Activated naive CD8-positive, alpha-beta T cell treated with anti-CD3 and anti-CD28 coated beads, Interleukin-2, amount 10 ng/mL, durations not matched to agents 7 days and 5 days (primary cell): ENCODE measurements at places on chromosomes 1 and 21. TPM values are rescaled to one million over a fixed set of nuclear protein-coding genes. Genes with fewer than 3 reads are reported as not detected.

PGLYRP3 gene
- total RNA-seq = not detected

DNA sequence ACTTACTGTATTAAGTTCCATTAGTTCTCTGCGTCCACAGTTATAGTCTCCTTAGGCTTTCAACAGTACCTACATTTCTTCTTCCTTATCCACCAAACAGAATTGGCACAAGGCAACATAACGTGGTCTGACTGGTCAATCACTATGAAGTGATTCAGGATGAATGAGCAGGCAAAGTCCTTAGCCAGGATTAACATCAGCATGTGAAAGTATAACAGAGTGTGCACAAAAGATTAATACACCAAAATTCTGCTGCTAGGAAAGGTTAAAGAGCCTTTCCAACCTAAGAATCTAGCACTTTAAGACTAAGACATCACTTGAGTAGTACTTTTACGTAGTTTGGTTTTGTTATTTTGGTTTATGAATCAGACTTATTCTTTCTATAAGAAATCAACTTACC lies 15.8 kb downstream of the DEPDC1 start:
- DNase-seq = no peak

TMEM167B gene
- 32.5 TPM for total RNA-seq

DNA sequence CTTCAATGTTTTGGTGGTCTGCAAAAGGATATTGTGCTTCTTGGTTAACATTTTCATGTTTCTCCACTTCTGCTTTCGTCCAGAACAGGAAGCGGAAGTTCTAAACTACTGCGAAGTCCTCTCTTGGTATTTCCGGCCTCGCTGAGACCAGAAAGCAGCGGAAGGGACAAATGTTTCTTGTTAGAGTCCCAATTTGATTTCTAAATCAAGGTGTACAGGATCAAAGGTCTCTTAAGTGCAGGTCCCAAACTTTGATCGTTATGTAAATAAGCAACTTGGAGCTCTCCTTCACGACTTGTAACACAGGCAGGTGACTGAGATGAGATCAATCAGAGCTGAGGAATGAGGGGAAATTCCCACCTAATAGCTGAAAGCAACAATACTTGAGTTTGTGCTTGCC lies 40.1 kb upstream of the HMCN1 start:
- no peak for DNase-seq

BNIPL gene
- 2.8 TPM for total RNA-seq

DNA sequence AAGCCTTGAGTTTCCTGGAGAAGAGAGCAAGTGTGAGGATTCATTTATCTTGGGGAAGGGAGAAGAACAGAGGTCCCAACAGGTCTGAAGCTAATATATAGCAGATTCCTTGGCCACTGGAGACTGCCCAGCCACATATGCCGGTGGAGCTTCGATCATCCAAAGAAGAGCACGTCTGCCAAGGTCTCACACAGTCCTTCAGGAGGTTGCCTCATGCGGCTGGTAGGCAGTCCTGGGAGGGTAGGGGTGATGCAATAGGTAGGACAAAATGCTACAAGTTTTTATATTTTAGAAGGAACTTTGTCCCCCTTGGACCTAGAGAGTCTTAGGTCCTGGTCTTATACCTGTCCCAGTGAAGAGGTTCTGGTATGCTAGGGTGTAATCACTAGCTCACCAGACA lies 582.5 kb downstream of the DPYD start:
- DNase-seq = no peak

RAP1GAP gene
- total RNA-seq = 0.69 TPM

GPR89A gene
- total RNA-seq = 36.6 TPM

GJB4 gene
- total RNA-seq = not detected

DNA sequence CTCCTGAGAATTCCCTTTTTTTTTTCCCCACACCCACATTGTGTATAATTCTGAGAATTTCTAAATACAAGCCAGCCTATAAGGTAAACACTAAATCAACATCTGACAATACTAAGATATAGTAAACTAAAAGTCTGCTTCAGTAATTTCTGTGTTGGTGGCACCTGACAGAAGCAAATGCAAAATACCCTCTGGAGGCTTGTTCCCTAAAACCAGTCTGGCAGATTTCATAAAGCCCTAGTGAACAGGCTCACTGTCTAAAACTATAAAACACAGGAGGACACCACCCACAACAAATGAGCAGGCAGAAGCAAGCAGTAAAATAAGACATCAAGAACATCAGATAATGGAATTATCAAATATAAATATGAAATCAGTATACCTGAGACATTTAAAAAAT lies 11.5 kb downstream of the TRIM33 start:
- DNase-seq = no peak

GRCh38 chr1:92030656-92031107 lies 897 bp downstream of the EPHX4 start:
- no peak for DNase-seq

GRCh38 chr1:203481196-203481595 lies 5.6 kb downstream of the PRELP start:
- DNase-seq = no peak

GRCh38 chr1:40312238-40313205 lies 4.6 kb downstream of the COL9A2 start:
- peak; percentile 39 for DNase-seq

DNA sequence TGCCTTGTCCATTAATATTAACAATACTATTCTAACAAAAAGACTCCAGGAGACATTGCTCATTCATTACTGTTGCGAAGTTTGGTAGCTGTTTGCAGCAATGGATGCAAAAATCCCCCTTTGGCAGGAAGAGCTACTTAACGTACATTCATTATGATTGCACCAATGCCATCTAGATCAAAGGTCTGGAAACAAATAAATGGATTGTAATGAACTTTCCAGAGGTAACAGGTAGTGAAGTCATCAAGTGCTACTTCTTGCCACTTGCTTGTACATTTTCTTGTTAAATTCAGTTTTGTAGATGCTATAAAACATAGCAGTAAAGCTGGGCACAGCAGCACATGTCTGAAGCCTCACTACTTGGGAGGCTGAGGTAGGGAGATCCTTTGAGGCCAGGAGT lies 93.9 kb downstream of the DDAH1 start:
- no peak for DNase-seq

DNA sequence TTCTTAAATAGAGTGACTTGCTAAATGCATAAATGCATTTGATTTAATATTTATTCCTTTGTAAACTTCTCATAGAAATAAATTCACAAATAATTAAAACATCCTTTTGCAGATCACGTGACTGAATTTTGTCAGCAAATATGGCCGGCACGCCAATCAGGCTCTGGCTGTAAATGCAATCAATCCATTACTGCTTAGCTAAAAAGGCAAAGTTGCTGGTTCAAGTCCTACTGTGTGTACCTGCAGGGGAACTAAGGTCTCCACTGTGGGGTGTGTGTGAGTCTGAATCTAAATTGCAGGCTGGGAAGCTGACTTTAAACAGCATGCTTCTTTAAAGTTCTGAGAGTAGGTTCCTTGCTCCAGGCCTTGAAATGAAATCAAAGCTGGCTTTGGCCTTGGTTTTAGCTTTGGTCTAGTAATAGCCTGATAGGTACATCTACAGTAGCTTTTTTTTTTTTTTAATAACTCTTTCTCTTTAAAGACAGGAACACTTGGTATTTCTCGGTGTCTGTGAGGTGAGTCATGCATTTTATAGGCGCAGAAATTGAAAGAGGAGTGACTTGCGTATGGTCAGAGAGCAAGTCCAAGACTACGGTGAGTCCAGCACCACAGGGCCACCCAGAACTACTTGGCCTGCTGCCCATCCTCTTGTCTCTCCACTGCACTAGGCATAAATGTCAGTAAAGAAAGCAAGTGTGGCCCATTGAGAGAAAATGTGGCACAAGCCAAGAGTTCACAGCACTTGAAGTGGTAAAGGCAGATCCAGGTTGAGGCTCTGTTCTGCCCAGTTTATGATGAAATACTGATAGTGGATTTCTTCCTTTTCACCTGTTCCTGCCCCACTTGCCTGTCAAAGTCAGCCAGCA lies 36.2 kb upstream of the LYST start:
- no peak for DNase-seq

DNA sequence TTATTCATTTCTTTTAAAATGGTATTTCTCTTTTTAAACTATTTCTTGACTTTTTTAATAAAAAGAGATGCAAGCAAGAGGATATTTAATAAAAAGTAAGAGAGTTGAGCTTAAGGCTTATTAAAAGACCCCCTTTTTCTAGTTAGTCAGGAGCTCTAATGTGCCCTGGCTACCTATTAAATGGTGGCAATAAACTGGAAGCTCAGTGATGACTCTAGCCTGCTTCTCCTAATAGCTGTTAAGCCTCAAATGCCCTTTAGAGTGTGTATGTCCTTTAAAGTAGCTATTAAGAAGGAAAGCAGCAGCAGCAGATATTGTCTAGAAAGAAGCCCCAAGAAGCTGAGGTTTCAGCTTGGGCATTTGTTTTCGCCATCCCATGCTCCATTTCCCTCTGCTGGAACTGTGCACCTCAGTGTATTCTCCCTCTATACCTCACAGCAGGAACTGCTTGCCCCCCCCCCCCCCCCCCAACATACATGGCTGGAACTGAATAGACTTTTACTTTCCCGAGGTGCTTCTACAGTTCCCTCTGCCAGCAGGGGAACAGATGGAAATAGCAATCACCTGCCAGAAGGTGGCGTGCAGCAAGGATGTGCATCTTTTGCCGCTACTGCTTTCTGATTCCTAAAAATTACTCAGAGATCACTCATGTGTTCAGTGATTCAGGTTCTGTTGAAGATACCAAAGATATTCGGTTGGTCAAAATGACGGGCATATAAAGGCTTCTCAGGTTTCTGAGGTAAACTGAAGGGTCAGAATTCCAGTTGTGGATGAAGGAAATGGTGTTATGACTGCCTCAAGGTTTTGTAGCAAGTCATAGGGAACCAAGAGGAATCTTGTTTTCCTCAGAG lies 2.5 kb downstream of the RGS4 start:
- peak; percentile 37 for DNase-seq

DNA sequence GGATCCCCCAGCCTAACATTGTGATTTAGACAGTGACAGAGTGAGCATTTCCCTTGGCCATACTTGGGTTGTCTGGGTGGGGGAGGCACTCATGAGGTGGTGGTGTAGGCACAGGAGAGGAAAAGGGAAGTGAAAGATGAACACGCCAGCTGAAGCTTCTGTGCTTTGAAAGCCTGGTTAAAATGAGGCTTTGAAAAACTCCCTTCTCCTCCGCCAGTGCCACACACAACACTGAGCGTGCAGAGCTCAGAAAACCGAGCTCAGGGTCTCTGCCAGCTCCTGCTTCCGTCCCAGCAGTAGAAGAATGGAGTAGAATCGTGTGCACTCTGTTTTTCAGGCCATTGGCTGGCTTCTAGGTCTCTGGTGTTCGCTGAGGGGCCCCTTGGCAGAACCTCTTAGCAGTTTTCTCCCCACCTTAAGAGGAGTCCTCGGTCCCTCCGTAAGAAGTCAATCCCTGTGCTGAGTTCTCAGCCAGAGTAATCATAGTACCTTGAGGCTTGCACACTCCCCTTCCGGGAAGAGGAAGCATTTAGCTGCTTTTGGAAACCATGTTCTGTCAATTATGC lies 12.9 kb downstream of the PLEKHM2 start:
- DNase-seq = peak; percentile 60

TNFAIP8L2 gene
- total RNA-seq = 23.7 TPM

GRCh38 chr1:83500987-83501591 lies 497.8 kb downstream of the TTLL7 start:
- DNase-seq = no peak

DNA sequence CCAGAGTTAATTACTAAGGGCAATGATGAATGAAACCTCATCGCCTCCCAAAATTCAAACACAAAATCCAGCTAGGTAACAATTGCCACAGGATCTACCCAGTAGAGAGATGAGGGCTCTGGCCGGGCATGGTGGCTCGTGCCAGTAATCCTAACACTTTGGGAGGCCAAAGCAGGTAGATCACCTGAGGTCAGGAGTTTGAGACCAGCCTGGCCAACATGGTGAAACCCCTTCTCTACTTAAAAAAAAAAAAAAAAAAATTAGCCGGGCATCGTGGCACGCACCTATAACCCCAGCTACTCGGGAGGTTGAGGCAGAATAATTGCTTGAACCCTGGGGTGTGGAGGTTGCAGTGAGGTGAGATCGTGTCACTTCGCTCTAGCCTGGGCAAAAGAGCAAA lies 15.8 kb downstream of the CD2 start:
- no peak for DNase-seq

ATXN7L2 gene
- 10.4 TPM for total RNA-seq

MX1 gene
- total RNA-seq = 609 TPM

SLC5A9 gene
- total RNA-seq = not detected

GRCh38 chr1:40303790-40304189 lies 13.3 kb downstream of the COL9A2 start:
- no peak for DNase-seq

RAB7B gene
- 0.80 TPM for total RNA-seq

RIMKLA gene
- 3.6 TPM for total RNA-seq

- no peak for DNase-seq
These were observed 235.2 kb upstream of the IRF2BP2 start for GRCh38 chr1:234845097-234845660.

DNA sequence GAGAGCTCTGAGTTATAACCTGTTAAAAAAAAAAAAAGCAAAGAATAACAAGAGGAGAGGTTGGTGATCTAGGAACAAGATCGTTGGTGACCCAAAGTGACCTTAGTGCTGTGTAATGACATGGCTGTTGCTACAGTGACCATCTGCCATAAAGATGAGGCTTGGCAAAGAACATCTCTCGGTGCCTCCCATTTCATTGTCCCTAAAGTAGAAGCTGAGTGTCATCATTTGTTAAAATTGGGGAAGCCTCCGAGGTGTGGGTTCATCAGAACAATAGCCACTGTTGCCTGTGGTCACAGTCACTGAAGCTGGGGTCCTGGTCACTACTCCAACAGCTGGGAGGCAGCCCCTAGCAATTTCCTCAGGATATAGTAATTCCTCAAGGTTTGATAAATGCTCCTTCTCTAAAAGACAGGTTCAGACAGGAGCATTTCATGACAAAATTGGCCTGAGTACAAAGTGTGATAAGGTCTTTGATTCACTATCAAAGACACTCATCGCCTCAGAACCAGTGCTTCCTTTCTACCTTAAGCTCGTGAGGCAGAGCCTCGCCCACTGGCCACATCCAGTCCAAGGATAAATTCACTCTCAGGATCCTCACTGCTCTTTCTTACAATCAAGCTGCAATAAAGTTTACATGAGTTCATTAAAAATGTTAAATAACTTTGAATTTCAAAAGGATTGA lies 81.9 kb upstream of the RGS2 start:
- DNase-seq = no peak

- no peak for DNase-seq
These were observed 226.9 kb downstream of the TGFB2 start for GRCh38 chr1:218572050-218572449.
